ENCODE measurements at places on chromosomes 16 and 17.
A peak's percentile ranks its signal among the peaks of the same experiment; 100 is the strongest.

DNA sequence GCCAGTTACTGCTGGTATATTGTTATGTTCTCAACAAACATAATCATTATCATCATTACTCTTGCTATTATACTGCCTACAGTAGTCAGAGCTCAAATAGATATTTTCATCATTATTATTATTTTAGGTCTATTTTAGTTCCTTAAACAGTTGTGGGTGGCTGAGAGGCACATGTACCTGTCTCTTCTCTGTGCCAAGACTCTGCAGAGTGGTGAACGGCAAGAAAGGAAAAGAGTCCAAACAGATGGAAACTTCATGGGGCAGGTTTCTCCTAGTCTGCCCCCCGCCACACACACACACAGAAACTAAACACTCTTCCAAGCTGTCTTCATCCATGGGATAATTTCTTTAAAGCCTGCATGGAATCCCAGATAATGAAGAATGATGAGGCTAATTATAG is 77.7 kb upstream of the CLEC3A start:
- DNase-seq = no peak

GRCh38 chr16:22813948-22814710 is at the start of gene HS3ST2:
Gene HS3ST2, plus strand, starts transcription at chr16:22814162. Its CDS starts 449 bp downstream, at chr16:22814611.
- no peak for DNase-seq

GRCh38 chr16:5523829-5524228 is 426.2 kb upstream of the EEF2KMT start:
- no peak for DNase-seq

DNA sequence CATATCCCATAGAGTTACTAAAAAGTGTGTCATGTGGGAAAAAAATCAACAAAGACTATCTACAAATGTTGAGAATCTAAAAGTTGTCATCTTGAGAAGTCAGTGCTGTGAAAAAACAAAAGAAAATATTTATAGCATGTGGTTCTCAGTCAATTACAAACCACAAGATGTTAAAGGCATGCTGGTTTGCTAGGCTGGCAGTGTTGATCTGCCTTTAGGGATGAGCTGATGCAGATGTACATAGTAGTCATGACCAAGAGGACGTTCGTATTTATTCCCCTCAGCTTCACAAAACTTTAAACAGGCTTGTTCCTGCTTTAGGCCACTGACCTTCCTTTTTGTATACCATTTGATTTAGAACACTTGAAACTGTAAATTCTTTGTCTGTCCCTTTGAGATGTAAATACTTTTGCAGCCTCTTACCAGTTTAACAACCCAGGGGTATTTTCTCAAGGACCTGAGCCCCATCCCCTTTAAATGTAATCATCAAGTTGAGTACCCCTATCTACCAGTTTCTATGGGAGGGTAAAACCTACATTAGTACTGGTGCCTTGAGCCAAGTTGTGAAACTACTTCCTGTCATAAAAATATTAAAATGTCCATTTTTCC is 446.6 kb downstream of the KCNJ18 start:
- no peak for DNase-seq

GRCh38 chr17:31435581-31435980 is 44.1 kb downstream of the RAB11FIP4 start:
- DNase-seq = no peak

GRCh38 chr17:81056312-81056711 is 21.4 kb downstream of the BAIAP2 start:
- no peak for DNase-seq

GRCh38 chr17:83086199-83086880 is 6.9 kb downstream of the METRNL start:
- no peak for DNase-seq

- DNase-seq = no peak
These were observed 3.0 kb downstream of the NGFR start for GRCh38 chr17:49498029-49498615.

GRCh38 chr17:66312912-66313311 is 10.5 kb downstream of the PRKCA start:
- DNase-seq = no peak

DNA sequence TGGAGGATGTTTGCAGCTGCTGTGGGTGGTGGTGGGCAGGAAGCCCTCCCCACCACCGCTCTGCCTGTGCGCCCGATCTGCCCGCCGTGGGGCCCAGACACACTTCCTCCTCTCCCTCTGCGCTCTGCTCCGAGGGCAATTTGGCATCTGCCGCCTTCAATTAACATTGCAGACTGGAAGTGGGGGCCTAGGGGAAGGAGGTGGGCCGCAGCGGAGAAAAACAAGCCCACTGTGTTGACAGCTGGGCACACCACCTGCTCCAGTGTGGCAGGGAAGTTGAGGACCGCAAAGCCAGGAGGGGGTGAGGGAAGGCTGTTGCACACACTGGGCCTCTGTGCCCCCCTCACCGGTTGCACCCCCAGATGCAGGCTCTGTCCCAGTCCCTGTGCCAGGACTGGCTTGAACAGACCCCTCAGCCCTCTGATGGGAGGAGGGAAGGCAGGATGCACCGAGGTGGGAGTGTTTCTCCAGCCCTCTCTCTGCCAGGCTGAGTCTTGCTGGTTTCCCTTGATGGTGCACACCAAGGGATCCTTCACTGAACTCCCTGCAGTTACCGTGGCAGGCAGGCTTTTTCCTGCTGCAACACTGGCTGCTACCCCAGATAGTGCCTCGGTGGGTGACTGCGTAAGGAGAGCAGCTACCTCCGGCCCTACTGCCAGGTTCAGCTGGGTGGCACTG is 72.8 kb upstream of the MED9 start:
- peak; percentile 40 for DNase-seq

GRCh38 chr17:75078284-75079022 is 9.3 kb upstream of the SLC16A5 start:
- no peak for DNase-seq

DNA sequence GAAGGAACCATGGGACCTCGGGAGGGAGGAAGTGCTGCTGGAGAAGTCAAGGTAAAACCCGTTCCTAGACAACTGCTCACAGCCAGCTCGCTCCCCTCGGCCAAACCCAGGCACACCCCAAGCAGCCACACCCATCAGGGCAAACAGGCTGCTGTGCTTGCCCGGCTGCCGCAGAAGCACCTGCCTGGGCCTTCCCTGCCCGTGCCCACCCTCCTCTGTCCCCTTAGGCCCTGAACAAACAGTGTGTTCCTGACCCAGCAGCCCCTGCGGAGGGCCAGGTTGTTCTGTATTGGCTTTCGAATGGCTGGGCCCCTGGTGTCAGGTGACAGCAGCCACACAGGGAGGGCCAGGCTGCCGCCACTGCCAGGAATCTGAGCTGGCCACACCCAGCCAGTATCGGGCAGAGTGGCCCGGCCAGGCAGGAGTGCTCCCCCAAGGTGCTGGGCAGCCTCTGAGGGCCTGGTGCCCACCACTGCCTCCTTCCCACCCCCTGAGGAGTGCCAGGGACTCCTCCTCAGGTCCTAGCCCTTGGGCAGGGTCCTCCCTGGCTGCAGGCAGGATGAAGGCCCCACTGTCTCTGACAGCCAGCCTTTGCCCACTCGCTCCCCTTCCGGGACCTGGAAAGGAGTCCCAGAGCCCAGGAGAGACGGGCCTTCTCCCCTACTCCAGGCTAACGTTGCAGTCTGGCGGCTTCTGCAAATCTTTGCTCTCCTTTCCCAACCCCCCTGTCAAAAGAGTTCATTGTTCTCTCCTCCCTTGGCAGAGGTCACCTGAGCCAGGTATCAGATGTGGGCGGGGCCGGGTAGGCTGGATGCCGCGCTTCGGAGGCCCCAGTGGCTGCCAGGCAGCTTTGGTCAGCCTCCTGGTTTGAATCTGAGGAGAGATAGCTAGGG is 24.0 kb downstream of the LLGL2 start:
- DNase-seq = no peak

DNA sequence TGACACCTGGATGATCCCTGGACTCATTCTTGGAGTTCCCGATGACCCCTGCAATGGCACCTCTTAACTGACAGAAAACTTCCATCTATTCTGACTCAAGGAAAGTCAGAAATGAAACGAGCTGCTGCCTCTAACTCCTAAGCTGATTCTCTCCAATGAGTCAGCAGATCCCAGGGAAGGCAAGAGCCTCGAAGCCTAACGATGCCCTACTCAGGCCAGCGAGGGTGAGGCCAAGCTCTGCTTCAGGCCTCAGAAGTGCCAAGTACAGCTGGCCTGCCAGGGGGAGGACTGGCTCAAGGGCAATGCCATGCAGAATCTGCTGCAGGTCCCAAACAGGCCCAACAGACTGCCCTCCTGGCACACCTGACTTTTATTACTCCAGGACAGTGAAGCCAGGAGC is 36.3 kb downstream of the PLXDC1 start:
- no peak for DNase-seq

GRCh38 chr16:1769402-1770300 is 1.7 kb downstream of the NME3 start:
- DNase-seq = no peak

- DNase-seq = no peak
These were observed 22.9 kb downstream of the DHRS7B start for GRCh38 chr17:21149621-21150020.

DNA sequence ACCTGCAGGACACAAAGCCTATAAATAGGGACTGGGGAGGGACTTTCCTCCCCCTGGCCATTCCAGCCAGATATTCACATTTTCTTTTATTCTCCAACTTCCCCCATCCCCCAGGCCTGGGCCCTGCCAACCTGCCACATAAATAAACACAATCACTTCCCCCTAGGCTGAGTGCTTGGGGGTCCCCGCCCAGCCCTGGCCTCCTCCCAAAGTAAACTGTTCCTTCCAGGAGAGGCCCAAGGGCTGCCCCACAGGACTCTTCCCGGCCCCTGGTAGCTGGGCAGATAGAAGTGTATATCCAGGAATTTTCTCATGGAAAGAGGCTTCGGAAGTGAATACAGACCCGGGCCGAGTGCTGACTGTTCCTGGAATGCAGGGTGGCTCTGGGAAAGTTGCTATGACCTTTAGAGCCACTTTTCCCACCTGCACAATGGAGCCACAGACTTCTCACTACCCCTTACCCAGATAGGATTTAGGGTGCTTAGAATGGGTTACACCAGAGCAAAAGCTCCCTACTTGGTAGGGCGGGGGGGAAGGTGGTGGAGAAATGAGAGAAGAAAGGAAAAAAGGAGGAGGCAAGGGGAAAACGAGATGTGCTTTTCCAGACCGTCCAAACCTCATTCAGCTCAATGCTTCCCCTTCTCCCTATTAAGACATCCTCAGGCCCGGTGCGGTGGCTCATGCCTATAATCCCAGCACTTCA is 8.5 kb downstream of the CSF3 start:
- DNase-seq = no peak

DNA sequence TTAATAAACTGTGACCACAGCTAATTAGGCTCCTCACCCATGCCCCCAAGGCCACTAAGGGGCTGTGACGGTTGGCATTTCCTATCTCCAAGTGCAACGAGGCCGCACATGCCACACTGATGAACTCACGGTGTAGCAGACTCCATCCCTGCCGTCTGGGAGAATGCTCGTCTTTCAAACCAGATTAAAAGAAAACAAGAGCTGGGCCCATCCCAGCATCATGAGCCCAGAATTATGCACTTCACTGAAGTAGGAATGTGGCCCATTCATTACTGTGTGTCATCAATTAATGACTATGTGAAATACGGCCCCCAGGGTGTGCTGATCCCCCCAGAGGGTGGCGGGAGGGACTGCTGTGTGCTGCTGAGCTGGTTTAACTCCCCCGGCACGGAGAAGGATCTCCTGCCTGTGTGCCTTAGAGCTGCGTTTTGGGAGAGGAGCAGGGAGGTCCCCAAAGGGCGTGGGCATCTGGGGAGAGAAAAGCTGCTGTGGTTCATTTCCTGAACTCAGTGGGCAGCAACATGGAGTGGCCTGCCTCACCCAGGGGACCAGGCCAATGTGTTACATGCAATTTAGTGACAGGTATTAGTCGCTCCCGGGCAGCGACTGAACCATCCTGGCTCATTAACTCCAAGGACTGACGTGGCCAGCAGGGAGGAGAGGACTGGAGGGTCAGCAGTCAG is 194.5 kb downstream of the FOXL1 start:
- no peak for DNase-seq
